NCI-H1436 treated with DMSO at 0.1 percent for 48 hours (cell line): ENCODE measurements at places on chromosomes 7 and 10.

GRCh38 chr7:39609113-39609934 is 14.0 kb upstream of the RALA start:
- DNase-seq, result no peak

GRCh38 chr7:152076940-152077933 is 51.8 kb downstream of the GALNT11 start:
- no peak for DNase-seq

GRCh38 chr7:107936312-107936711 is 45.3 kb downstream of the DLD start:
- no peak for DNase-seq

DNA sequence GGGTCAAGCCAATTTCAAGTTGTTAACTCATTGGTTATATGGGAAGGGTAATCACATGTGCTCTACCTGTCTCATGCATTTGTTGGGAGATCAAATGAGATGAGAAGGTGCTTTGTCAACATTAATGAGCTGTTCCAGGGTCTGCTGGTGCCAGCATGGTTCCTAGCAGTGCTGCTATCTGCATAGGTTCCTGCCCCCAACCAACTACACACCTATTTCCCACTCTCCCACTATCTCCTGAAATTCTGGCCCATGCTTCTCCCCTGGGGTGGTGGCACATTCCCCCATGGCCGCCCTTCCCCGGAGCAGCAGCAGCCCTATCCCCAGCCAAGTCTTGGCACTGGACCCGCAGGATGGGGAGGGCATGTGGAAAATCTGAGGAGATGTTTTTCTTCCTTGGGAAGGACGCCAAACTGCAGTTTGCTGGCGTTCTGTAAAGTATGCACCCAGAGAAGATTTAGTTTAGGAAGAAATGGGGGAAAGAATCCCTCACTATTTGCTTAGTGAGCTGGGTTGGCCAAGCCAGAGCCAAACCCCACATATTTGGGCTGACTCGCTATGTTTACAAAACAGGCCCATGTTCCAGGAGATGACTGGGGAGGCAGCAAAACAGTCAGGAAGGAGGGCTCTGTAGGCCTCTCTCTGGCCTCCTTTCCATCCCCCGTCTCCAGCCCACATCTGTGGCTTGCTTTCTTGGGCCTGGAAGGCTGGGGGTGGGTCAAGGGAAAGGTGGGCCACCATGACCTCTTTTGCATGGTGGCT is 42.5 kb downstream of the PPP1R3C start:
- DNase-seq, result no peak

DNA sequence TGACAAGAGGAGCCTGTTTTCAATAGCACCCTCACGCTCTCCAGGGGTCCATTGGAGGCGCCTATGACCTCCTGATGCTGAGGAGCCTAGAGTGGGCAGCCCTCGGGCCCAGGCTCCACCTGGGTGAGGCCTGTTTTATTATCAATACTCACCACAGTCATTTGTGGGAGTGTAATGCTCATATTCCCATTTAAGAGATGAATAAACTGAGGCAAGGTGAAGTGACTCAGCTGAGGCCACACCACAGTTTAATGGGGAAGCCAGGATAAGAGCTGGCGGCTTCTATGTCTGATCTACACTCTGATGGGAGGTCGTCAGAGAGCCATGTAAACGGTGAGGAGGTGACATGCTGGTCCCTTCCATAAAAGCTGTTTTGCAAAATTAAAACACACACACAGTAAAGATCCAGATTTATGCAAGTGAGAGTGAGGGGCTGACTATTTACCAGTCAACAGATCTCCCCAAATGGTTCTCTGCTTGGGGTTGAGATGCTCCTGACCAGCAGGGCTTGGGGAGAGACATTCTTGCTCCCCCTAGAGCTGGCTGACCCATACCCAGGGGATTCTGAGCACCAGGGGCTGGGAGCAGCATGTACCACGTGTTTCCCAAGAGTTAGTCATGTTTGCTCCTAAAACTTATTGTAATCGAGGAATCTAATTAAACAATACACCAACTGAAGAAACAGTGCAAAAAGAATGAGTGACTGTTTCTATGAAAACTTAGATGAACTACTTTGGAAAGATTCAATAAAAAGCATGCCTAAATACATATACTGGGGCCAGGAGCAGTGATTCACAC is 81.0 kb upstream of the INSIG1 start:
- DNase-seq, result no peak

DNA sequence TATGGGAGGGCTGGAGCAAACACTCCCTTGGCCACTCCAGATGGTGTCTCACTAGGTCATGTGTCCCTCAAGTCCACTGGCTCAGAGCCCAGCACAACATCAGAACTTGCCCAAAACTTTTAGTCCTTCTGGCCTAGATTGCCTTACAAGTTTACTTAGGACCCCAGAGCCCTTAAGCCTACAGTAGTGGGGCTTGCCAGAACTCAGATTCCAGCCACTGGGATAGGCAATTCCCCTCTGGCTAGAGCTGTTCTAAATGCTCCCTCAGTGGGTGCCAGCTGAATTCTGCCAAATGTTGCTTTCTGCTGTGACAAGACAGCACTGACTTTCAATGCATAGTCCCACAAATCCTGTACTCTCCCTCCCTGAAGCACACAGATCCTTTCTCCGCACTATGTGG is 331.1 kb downstream of the HTR7 start:
- no peak for DNase-seq

DNA sequence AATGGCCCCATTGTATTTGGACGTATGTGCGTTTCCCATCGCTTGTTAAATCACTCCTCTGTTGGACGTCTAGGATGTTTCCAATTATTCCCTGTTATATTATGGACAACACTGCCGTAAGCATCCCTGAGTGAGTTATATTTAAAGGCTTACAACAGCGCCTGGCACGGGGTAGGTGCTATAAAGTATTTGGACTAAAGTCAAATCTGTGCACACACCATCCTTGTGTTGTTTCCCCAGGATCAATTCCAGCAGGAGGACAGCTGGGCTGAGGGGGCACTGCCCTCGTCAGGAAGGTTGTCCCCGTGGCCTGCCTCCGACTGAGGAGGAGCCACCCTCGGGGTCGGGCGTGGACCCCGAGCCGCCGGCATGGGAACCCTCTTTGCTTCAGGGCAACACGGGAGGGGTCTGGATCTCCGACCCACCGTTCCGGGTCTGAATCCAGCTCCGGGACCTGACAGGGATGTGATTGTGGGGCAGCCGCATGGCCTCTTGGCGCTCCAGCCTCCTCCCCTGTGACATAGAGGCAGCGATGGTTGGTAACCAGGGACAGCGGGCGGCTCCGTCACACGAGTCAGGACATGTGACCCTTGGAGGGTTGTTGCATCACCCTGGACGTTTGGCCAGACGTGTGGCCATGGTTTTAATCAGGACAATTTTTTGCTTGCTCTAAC is 1.5 kb upstream of the JAKMIP3 start:
- no peak for DNase-seq

- DNase-seq, result no peak
These were observed 576.6 kb upstream of the SORCS1 start for GRCh38 chr10:107740962-107741690.

DNA sequence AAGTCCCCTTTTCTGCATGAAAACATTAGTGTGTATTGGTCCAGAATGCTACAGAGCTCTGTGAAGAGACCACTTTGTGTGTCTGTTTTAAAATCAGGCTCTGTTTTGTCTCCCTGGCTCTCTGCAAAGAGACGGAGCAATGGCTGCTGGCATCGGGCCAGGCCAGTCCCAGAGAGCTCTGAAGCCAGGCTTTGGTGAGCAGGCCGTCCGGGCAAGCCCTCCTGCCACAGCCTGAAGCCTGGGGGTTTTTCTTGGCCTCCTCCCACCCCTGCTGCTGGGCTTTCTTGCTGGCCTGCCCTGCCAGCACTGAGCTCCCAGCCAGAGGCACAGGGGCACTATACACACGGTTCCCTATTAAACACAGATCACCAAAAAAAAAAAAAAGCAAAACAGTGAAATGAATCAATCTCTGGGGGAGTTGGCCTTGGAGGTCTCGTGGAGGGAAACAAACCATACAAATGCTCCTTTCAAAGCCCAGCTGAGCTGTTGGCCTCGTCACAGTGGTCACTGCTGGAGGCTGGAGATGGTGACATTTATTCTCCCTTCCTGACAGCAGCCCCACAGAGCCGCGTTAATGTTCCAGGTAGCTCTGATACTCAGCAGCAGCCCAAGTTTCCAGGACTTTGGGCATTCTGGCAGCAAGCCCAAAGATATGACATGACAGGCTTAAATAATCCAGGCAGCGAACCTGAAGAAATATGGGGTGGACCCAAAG is 237.2 kb downstream of the TCF7L2 start:
- no peak for DNase-seq

- DNase-seq, result no peak
These were observed 90.7 kb downstream of the CELF2 start for GRCh38 chr10:11108356-11108755.

GRCh38 chr7:131974671-131975070 is 418.2 kb upstream of the PODXL start:
- no peak for DNase-seq

GRCh38 chr10:30915146-30915545 is 116.5 kb downstream of the ZNF438 start:
- DNase-seq, result no peak

DNA sequence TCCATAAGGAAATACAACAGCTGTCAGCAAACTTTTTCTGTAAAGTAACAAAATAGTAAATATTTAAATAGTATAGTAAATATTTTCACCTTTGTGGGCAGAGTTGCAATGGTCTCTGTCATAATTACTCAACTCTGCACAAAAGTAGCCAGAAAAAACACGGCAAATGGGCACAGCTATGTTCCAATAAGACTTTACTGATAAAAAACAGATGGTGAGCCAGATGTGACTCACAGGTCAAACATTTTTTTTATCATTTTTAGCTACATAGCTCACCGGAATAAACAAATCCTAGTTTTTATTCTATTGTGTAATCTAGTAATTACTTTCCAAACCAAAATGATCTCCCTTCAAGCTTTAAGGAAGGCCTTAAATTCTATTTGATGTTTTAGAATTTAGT is 55.3 kb downstream of the NCAPG2 start:
- no peak for DNase-seq

- DNase-seq, result no peak
These were observed 1.1 kb downstream of the PLEKHS1 start for GRCh38 chr10:113752553-113752952.

GRCh38 chr10:61669161-61669725 is 6.5 kb downstream of the CABCOCO1 start:
- no peak for DNase-seq

GRCh38 chr7:135233570-135233969 is at the start of gene STRA8:
Gene STRA8 (plus strand): TSS chr7:135233838. CDS start chr7:135240525, 6,687 bp downstream.
- DNase-seq, result no peak

GRCh38 chr10:71471957-71472365 is 75.2 kb downstream of the CDH23 start:
- no peak for DNase-seq

- no peak for DNase-seq
These were observed 50.5 kb downstream of the TMEM209 start for GRCh38 chr7:130154501-130155317.

DNA sequence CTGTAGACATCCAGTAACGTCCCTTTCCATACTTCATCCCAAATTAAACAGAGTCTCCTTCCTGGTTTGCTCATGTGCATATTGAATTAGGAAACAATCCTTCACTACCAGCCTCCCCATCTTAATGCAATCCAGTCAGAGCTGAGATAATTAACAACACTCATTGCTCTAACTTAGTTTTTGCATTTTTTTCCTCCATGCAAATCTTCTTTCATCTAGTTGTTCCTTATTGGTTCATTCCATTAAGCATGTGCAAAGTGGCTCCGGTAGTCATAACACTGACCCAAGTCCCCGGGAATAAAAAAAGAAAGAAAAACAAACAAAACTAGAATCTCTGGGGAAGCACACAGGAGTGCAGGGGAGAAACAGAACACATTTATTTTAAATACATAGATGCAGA is 1176.1 kb downstream of the GATA3 start:
- no peak for DNase-seq

DNA sequence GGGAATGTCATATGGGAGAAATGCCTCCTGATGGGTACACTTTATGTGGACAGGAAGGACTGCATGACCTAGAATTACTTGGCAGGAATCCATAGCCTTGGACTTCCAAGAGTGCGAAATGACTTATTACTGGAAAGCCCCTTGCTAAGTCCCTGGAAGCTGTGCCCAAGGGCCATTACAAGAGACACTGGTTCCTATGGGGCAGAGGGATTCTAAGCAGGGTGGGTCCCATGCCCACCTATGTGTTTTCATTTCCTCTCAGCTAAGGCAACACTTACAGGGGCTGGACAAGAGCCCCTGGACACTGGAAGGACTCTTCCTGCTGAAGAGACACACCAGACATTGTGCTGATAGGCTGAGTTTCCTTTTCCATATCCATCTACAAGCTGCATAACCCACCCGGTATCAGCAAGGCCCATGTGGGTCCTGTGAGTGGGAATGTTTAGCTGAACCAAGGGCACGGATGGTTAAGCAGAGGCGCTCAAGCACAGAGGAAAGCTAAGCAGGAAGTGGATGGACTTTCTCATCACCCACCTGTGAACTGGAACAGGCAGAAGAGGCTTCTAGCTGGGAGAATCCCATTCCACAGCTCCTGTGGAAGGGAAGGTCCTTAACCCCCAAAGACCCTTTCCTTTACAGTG is 56.2 kb downstream of the XPNPEP1 start:
- no peak for DNase-seq

- DNase-seq, result no peak
These were observed 206.2 kb downstream of the TMEM178B start for GRCh38 chr7:141280100-141280499.

DNA sequence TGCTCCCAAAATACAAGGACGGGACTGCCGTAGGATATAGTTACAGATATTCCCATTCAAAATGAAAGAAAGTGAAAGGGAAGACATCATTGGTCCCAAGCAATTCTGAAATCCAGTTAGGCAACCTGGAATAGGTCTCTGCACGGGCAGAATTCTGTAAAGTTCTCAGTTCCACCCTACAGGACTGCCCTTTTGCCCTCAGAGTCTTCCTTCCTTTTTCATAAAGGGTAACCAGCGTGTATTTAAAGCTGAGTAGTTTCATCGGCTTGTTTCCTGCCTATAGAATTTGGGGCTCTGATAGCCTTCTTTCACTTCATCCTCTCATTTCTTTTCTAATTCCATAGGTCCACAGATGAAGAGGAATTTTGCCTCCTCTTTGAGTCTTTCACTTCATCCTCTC is 20.0 kb downstream of the COPG2 start:
- DNase-seq, result no peak

DNA sequence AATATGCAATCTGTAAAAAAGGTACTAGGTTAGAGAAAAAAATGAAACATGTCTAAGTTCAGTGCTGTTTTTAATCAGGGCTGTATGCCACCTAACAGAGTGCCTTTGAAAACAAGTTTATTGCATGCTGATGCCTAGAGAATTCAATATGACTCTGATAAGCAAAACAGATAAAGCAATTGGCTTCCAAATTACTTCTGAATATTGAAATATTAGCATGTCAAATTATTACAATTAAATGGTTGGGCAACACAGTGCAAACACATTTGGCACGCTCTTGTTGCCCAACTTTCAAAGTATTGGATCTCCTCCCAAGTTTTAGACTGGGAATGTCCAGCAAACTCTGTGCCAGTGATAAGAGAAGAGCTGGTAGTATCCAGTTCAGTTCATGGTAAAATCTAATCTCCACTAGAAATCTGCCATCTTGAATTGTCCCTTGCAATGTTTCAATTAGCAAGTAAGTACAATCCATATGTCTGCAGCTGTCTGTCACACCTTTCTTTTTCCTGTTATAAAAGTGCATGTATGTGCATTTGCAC is 65.2 kb upstream of the FAM133B start:
- no peak for DNase-seq

GRCh38 chr7:121355574-121355973 is 26.8 kb downstream of the WNT16 start:
- DNase-seq, result no peak

- DNase-seq, result no peak
These were observed 34.5 kb upstream of the AQP1 start for GRCh38 chr7:30877015-30877769.
